ENCODE measurements at places on chromosomes 1 and 21. TPM values are rescaled to one million over a fixed set of nuclear protein-coding genes. Genes with fewer than 3 reads are reported as not detected.

Gene CYP4A11
- not detected for total RNA-seq

DNA sequence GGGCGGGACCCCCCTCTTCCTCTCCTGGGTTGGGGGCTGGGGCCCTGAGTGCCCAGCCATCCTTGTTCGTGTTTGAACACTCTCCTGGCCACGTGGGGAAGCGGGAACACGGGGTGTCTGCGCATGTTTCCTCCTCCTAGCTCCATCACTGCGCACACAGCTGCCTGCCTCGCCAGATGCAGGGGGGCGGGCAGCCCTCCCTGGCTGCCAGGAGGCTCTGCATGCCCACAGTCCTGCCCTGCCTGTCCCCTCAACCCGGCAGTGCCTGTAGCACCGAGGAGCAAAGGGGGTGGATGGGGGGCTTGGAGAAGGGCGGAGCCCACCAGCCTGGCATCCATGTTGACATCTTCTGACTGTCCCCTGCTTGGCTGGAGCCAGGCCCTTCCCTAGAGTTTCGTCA lies 1.8 kb upstream of the SLC25A34 start:
- H3K36me3 ChIP-seq, result no peaks in the 10 kb centered on the region
- H3K27me3 ChIP-seq, result no peaks in the 10 kb centered on the region
- H3K4me3 ChIP-seq, result no peak overlapping the region
- no peak overlapping the region for H3K27ac ChIP-seq
- DNase-seq, result no peak

GRCh38 chr1:180507795-180508724 lies 5.7 kb upstream of the ACBD6 start:
- H3K27me3 ChIP-seq, result no peaks in the 10 kb centered on the region
- no peaks in the 10 kb centered on the region for H3K36me3 ChIP-seq
- no peak overlapping the region for H3K27ac ChIP-seq
- H3K4me3 ChIP-seq, result no peak overlapping the region

DNA sequence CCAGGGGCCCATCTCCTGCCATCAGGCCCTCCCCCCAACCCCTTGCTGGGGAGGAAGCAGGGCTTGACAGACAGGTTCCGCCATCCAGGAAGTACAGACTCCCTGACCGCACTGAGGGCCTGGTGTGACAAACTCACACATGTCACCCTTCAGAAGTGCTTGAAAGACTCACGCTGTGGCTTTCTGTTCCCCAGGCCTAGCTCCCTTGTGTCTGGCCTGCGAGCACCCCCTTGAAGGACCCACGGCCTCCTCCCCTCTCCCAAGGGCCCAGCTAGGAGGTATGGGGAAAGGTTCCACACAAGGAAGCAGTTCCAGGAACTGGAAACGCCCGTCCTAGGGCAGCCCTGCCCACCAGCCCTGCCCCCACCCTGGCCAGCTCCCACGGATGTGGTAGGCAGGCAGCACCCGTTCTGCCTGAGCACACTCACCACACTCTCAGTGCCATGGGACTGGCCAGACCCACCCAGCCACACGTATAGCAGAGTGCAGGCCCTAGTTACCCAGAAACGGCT lies 26.7 kb downstream of the SLC2A1 start:
- H3K4me1 ChIP-seq, result peaks cover 18% of the 10 kb centered on the region
- peaks cover 49% of the 10 kb centered on the region for H3K36me3 ChIP-seq
- no peak overlapping the region for H3K4me3 ChIP-seq
- H3K27me3 ChIP-seq, result no peaks in the 10 kb centered on the region

DNA sequence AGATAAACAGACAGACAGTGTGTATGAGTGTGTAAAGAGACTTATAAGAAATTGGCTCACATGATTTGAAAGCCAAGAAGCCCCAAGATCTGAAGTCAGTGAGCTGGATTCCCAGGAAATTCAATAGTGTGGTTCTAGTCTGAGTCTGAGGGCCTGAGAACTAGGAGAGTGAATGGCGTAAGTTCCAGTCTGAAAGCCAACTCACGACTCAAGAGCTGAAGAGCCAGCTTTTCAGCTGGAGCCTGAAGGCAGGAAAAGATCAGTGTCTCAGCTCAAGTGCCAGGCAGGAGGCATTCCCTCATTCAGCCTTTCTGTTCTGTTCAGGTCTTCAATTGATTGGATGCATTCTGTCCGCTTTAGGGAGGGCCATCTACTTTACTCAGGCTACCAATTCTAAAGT lies 257.2 kb downstream of the PLPP3 start:
- DNase-seq, result no peak
- no peaks in the 10 kb centered on the region for H3K27me3 ChIP-seq
- no peaks in the 10 kb centered on the region for H3K4me1 ChIP-seq
- no peaks in the 10 kb centered on the region for H3K36me3 ChIP-seq
